ENCODE measurements at places on chromosomes 5 and 9. TPM values are rescaled to one million over a fixed set of nuclear protein-coding genes. Genes with fewer than 3 reads are reported as not detected.
A peak's percentile ranks its signal among the peaks of the same experiment; 100 is the strongest.

The CMBL gene
- 17.0 TPM for polyA plus RNA-seq

The SPAG8 gene
- 0.22 TPM for polyA plus RNA-seq

The PCDHA1 gene
- polyA plus RNA-seq, result not detected

The SLC12A2 gene
- 2.8 TPM for polyA plus RNA-seq

The AHRR gene
- 0.28 TPM for polyA plus RNA-seq

The MEGF9 gene
- 3.3 TPM for polyA plus RNA-seq

GRCh38 chr9:70683841-70684240 is 269.4 kb upstream of the KLF9 start:
- DNase-seq, result no peak

GRCh38 chr5:52007230-52007858 is 624.1 kb downstream of the ISL1 start:
- DNase-seq, result peak; percentile 33

DNA sequence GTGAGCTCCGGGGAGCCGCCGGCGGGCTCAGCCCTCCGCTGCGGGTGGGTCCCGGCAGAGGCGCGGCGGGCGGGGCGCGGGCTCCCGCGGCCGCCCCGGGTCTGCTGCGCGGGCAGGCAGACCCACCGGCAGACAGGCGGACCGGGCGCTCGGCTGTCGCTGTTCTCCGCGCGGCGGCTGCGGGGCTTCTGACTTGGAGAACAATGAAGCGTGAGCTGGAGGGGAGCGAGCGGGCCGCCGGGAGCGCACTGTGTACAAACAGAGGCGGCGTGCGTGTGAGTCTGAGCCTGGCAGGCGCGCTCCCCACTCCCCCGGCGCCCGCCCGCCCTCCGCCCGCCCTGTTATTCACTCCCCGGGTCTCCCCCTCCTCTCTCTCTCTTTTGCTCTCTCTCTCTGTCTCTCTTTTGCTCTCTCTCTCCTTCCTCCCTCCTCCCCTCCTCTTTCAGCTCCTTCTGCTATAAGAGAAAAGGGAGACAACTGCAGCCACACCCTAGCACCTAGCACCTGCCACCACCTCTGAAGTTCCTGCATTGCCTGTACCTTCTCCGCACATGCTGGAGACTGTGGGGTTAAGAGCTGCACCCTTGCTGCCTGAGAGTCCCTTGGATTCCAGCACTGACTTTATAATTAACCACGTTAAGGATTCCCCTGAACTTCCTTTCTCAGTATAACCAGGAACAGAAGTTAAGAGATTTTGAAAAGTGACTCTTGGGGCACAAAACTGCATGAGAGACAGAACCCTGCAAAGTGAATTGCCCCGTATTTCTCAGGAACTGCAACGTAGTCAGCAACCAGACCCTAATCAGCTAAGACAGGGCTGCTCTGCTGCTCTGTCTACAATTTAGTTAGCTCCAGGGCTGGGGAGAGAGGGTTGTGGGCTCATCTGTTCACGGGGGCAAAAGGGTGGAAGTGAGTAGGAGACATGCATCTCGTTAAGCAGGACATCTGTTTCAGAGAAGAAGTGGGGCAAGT is at the start of gene EDIL3:
Gene EDIL3 (minus strand): TSS at position 277 of the 972 bp plus-strand sequence. CDS start 506 bp downstream, outside the sequence.
- DNase-seq, result no peak

DNA sequence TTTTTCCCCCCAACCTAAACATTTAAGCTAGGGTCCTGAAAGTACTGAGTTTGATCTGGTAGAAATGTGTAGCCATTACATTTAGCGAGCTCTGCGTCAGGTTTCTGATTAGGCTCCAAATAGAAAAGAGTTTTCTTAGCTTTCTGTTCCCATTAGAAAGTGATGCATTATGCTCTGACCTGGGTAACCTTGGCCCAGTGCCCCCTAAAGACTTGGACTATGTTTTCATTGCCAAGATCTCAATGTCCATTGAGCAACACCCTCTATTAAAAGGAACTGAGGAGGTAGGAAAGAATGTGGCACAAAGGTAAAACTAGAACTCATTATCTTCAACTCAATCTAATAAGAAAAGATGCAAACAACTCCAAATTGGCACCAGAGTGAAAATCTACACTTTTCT is 358.9 kb upstream of the PCSK5 start:
- no peak for DNase-seq

GRCh38 chr9:121453232-121453892 is 46.3 kb downstream of the GGTA1 start:
- DNase-seq, result no peak

DNA sequence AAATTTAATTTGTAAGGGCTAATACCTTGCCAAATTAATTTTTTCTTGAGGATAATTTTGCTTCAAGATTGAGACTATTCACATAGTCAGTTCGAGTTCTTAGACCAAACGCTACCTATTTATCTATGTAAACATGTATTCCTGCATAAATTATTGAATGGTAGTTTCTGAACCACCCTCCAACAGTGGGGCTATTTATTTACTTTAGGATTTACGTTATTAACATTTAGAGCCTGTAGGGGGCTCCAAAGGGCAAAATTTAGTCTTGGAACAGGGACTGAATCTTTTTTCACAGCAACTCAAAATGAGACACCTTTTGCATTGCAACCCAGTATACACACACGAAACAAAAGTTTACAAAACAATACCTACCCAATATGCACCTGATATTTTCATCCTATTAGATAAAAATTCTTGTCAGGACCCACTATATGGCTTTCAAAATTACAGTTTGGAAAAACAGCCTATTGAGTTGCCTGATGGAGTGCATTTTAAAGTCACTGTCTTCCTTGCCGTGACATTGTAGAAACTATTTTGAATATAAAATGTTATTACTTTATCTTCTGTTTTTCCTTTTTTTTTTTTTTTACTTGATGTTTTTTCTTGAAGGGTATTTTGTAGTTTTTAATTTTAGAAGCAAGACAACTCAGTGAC is 47.1 kb upstream of the POU4F3 start:
- peak; percentile 64 for DNase-seq

GRCh38 chr9:5563886-5564285 is 53.6 kb downstream of the PDCD1LG2 start:
- DNase-seq, result no peak

DNA sequence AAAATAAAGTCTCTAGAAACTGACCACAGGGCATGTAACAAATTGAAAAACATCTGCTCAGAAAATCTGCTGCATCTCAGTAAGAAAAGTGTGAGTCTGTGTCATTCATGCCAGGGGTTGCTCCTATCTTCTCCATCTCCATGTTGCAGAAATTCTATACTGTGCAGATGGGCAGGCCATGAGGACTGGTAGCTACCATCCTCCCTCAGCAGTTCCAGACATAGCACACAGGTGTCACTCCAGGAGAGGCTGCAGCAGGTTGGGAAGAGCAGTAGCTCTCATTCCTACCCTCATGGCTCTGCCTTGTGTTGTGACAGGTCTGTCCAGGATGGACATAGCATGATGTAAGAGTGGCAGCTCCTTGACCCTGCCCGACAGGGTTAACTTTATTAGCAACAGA is 173.4 kb downstream of the NDUFS4 start:
- no peak for DNase-seq

DNA sequence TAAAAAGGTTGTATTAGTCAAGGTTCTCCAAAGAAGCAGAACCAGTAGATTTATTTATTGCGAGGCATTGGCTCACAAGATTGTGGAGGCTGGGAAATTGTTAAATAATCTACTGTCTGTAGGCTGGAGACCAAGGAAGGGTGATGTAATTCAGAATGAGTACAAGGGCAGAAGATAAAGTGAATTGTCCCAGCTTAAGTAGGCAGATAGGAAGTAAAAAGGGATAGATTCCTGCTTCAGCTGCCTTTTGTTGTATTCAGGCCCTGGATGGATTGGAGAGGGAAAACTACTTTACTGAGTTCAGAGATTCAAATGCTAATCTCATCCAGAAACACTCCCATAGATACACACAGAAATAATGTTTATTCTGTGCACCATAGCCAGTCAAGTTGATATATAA is 301.1 kb downstream of the CYLC2 start:
- no peak for DNase-seq

All from HepG2 (cell line).